Peyer's patch (tissue), 4 donors: ENCODE measurements at places on chromosomes 1 and 21. TPM values are rescaled to one million over a fixed set of nuclear protein-coding genes. Genes with fewer than 3 reads are reported as not detected.

FCER1G gene
- total RNA-seq, result 33.8 TPM

OR6N1 gene
- not detected for total RNA-seq

PLEKHA6 gene
- 57.3 TPM for total RNA-seq

GJB4 gene
- not detected for total RNA-seq

C1orf74 gene
- 1.7 TPM for total RNA-seq

ADGRB2 gene
- 39.1 TPM for total RNA-seq

KRTAP21-2 gene
- total RNA-seq, result not detected

GNAT2 gene
- not detected for total RNA-seq

TRPM2 gene
- total RNA-seq, result 27.2 TPM

CELA3B gene
- total RNA-seq, result not detected

S100A9 gene
- 25.1 TPM for total RNA-seq

LDLRAD2 gene
- not detected for total RNA-seq

CD164L2 gene
- not detected for total RNA-seq

SLC5A9 gene
- total RNA-seq, result 8.3 TPM

MANEAL gene
- total RNA-seq, result 3.5 TPM

LCE1B gene
- total RNA-seq, result not detected

OPRD1 gene
- not detected for total RNA-seq

TRIM46 gene
- not detected for total RNA-seq

CYP4A11 gene
- total RNA-seq, result not detected

PADI3 gene
- not detected for total RNA-seq

C21orf58 gene
- 20.6 TPM for total RNA-seq
